ENCODE measurements at places on chromosomes 2 and 18. TPM values are rescaled to one million over a fixed set of nuclear protein-coding genes. Genes with fewer than 3 reads are reported as not detected.

The BOLA3 gene
- 233 TPM for polyA plus RNA-seq

The GAREM1 gene
- 2.4 TPM for polyA plus RNA-seq

The PRKAG3 gene
- polyA plus RNA-seq, result not detected

The HOXD13 gene
- polyA plus RNA-seq, result not detected

The SH3RF3 gene
- polyA plus RNA-seq, result 0.16 TPM

The BCL11A gene
- polyA plus RNA-seq, result 77.6 TPM

The SLC4A3 gene
- 3.9 TPM for polyA plus RNA-seq

The CD226 gene
- not detected for polyA plus RNA-seq

The CYP27A1 gene
- 2.0 TPM for polyA plus RNA-seq

The ATP6V1B1 gene
- not detected for polyA plus RNA-seq

The CRYGD gene
- polyA plus RNA-seq, result 23.9 TPM

The FEV gene
- not detected for polyA plus RNA-seq

The FAM117B gene
- 8.4 TPM for polyA plus RNA-seq

The ALPG gene
- 0.89 TPM for polyA plus RNA-seq

All from GM23338 (cell line).